ENCODE measurements at places on chromosomes 4 and X. TPM values are rescaled to one million over a fixed set of nuclear protein-coding genes. Genes with fewer than 3 reads are reported as not detected.

Gene PPAT
- 3.6 TPM for polyA plus RNA-seq

Gene SMIM14
- 26.3 TPM for polyA plus RNA-seq

Gene DKK2
- polyA plus RNA-seq: 0.19 TPM

Gene ENAM
- polyA plus RNA-seq: 3.9 TPM

Gene ZAR1
- polyA plus RNA-seq: not detected

Gene RBM47
- polyA plus RNA-seq: 61.5 TPM

Gene MFAP3L
- 18.4 TPM for polyA plus RNA-seq

Gene TRMT10A
- 5.7 TPM for polyA plus RNA-seq

Gene PLXNB3
- polyA plus RNA-seq: 2.2 TPM

Gene JCHAIN
- 5.1 TPM for polyA plus RNA-seq

Gene NOX1
- polyA plus RNA-seq: not detected

DNA sequence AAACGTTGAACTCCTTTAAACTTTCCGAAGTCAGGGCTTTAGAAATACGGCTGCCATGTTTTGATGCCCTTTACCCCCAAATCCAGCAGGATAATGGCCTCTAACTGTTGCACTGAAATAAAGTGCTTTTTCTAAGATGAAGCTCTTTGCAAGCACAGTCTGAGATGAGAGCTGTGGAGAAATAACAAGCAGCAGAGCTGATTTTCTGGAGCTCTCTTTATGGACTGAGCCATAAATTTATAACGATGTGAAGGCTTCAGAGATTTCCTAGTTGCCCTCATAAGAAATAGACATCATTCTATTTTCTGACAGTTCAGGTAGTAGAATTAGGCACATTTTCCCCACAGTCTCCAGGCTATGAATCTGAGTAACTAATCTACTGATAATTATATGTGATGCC lies 567.3 kb downstream of the PDHA2 start:
- H3K4me1 ChIP-seq: peaks cover 4% of the 10 kb centered on the region
- DNase-seq: no peak
- H3K36me3 ChIP-seq: no peaks in the 10 kb centered on the region
- H3K27ac ChIP-seq: no peak overlapping the region

DNA sequence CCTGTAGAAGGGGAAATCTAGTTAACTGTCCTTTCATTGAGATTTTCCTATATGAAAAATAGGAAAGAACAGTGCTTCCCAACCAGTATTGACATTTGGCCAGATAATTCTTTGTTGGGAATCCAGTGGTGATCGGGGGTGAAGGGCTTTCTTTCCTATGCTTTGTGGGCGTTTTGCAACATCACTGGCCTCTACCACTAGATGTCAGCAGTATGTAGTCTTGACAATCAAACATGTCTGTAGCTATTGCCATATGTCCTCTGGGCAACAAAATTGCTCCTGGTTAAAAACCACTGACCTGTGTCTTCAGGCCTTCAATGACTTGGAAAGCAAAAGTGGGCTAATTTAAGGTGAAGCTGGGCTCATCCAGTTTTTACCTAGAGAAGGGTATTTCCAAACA lies 658.5 kb downstream of the DACH2 start:
- no peaks in the 10 kb centered on the region for H3K36me3 ChIP-seq
- no peak overlapping the region for H3K4me3 ChIP-seq
- no peaks in the 10 kb centered on the region for H3K27me3 ChIP-seq
- DNase-seq: no peak
- no peak overlapping the region for H3K27ac ChIP-seq
- no peaks in the 10 kb centered on the region for H3K4me1 ChIP-seq

GRCh38 chrX:124373348-124373747 lies 27.0 kb downstream of the SH2D1A start:
- H3K27ac ChIP-seq: no peak overlapping the region
- H3K4me3 ChIP-seq: no peak overlapping the region
- no peak for DNase-seq
- H3K36me3 ChIP-seq: no peaks in the 10 kb centered on the region
- no peaks in the 10 kb centered on the region for H3K27me3 ChIP-seq
- H3K4me1 ChIP-seq: no peaks in the 10 kb centered on the region

DNA sequence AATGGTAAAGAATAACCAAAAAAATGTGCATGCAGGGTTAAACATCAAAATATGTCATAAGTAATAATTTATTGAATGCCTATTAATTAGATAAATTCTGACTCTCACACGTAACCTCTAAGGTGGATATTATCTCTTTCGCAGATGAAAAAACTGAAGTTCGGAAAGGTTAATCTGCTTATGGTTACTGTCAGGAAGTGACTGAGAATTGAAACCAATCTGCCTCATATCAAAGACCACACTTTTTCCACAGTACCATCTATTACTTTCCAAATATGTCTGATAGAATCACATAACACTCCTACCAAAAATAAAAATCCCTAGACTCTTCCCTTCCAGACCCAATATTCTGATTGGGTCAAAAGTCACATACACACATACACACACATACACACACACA lies 6.2 kb downstream of the CHIC2 start:
- no peak overlapping the region for H3K4me3 ChIP-seq
- no peak for DNase-seq
- no peaks in the 10 kb centered on the region for H3K27me3 ChIP-seq
- H3K36me3 ChIP-seq: no peaks in the 10 kb centered on the region
- no peak overlapping the region for H3K27ac ChIP-seq

DNA sequence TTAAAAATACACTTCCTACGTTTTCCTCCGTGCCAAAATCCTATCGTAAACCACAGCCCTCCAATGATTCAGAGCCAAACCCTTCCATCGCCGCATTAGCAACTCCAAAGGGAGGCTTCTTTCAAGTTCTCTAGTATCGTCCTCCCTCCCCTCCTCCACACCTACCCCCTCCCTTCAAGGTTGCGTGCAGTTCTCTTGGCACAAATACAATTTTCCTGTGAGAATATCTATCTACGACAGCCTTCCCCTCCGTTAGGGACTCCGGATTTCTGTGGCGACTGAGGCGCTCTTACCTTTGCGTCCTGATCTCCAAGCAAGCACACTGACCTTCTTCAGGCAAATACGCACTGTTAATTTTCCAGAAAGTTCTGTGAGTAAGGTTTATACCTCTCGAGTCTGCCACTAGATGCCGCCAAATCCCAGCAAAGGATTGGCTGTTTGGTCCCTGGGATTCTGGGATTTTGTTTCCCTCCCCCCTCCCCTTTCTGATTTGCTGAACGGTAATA lies 1.2 kb upstream of the MORF4L2 start:
- H3K27ac ChIP-seq: peak overlapping the region; percentile 99
- DNase-seq: peak; percentile 82
- H3K27me3 ChIP-seq: no peaks in the 10 kb centered on the region
- H3K4me3 ChIP-seq: peak overlapping the region; percentile 93

- H3K27me3 ChIP-seq: no peaks in the 10 kb centered on the region
- no peak overlapping the region for H3K4me3 ChIP-seq
- H3K36me3 ChIP-seq: peaks cover 6% of the 10 kb centered on the region
- no peak overlapping the region for H3K27ac ChIP-seq
- DNase-seq: no peak
- no peaks in the 10 kb centered on the region for H3K4me1 ChIP-seq
These were observed 19.6 kb downstream of the UVSSA start for GRCh38 chr4:1366371-1367229.

DNA sequence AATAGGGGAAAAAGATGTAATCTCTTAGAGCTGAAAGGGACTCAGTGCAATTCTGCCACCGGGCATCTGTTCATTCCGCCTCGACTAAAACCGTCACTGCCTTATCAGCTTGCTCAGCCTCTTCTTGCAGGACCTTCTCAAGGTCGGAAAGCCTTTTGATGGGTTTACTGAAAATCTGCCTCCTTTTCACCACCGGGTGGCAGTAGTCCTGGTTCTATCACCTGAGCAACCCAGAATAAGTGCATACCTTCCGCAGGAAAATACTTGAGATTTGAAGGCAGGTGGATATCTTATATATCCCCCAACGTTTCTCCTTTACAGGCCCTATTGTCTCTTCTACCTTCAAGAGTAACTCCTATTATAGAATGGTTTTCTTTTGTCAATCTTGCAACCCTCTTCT lies 103.4 kb upstream of the PAK3 start:
- no peaks in the 10 kb centered on the region for H3K27me3 ChIP-seq
- H3K36me3 ChIP-seq: no peaks in the 10 kb centered on the region
- H3K4me1 ChIP-seq: no peaks in the 10 kb centered on the region

- H3K27me3 ChIP-seq: no peaks in the 10 kb centered on the region
- peaks cover 10% of the 10 kb centered on the region for H3K36me3 ChIP-seq
- no peaks in the 10 kb centered on the region for H3K4me1 ChIP-seq
- H3K4me3 ChIP-seq: no peak overlapping the region
These were observed 48.3 kb upstream of the CD99 start for GRCh38 chrX:2642791-2643190.

DNA sequence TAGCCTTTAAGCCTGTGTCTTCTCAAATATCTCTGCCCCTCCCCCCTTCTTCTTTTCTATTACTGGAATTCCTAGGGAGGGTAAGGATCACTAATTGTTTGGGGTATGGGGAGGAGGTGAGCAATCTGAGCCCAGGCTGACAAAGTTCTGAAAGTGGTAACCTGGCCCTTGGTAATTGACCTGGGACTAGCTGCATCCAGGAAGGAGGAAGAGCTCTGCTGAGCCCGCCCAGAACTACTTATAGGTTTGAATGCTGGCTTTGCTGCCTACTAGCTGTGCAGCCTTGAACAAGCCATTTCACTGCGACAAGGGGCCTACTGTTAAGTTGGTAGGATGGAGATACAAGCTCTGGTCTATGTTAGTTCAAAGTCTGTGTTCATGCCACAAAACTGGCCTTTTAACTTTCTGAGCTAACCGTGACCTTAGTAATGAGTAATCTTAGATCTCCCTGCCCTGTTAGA lies 37.8 kb downstream of the DGKK start:
- no peak overlapping the region for H3K27ac ChIP-seq
- no peaks in the 10 kb centered on the region for H3K36me3 ChIP-seq

DNA sequence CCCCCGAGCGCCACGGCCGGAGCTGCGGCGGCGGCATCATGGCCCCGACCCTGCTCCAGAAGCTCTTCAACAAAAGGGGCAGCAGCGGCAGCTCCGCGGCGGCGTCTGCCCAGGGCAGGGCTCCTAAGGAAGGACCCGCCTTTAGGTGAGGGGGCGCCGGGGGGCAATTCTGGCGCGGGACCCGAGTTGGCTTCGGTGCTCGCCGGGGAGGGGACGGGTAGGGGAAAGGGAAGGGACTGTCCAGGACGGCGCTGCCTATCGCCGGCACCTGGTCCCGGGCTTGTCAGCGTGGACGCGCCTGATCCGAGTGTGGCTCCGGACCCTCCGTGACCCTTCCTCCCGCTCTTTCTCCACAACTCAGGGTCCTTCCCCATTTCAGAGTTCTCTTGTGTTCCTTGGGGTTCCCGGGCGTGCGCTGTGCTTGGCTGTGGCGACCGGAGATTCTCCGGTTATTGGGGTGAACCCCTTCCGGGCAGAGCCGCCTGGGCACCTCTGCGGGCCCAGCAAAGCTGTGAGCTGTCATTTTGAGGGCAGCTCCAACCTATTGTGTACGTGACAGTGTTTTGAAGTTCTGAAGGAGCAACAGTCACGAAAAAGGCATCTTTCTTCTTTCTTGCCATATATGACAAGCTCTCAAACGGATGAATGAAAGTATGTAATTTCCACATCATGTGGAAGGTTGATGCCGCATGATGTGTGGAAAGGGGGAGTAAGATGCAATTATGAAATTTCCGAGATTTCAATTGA lies 522 bp downstream of the FNIP2 start:
- peak overlapping the region; percentile 51 for H3K27ac ChIP-seq
- H3K4me3 ChIP-seq: peak overlapping the region; percentile 81
- no peaks in the 10 kb centered on the region for H3K4me1 ChIP-seq
- DNase-seq: peak; percentile 83

DNA sequence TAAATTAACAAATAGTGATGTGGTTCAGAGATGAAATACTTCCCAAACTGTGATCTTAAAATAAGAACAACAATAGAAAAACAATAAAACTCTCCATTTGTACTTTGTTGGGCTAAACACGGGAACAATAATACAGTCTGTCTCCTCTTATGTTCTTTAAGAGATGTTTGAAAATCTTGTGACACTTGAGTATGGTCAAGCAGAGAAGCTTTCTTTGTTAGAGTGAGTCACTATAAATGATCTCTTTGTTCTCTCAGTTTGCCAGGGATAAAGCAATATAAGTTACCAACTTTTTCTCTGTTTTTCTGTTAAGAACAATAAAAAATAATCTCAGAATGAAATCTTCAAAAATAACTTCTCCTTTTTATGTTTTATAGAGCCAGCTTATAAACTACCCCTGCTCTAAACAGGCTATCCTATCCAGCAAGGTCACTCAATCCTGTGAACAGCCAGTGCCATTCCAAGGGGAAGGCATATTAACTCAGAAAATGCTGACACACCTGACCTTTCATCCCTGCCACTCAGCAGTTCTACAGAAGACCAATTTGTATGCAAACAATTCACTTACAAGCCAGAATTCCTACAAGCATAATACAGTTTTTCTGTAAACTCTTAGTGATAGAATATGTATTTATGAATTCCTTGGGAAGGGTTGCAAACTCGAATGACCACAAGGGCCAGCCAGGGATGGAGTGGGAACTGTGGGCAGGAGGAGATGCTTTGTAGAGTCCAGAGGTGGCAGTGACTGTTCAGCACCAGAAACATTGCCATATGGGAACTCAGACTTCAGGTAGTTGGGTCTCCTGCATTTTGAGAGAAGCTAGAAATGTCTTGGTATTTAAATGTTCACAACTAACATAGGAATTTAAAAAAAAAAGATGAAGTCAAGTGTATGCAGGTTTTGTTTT lies 52.2 kb downstream of the AFM start:
- H3K36me3 ChIP-seq: peaks cover 3% of the 10 kb centered on the region
- no peaks in the 10 kb centered on the region for H3K4me1 ChIP-seq
- DNase-seq: peak; percentile 26
- H3K27me3 ChIP-seq: no peaks in the 10 kb centered on the region
- H3K4me3 ChIP-seq: no peak overlapping the region

GRCh38 chr4:152266831-152267480 lies 268.9 kb downstream of the FBXW7 start:
- no peak overlapping the region for H3K27ac ChIP-seq
- no peaks in the 10 kb centered on the region for H3K36me3 ChIP-seq
- no peak overlapping the region for H3K4me3 ChIP-seq
- no peaks in the 10 kb centered on the region for H3K4me1 ChIP-seq
- H3K27me3 ChIP-seq: no peaks in the 10 kb centered on the region

DNA sequence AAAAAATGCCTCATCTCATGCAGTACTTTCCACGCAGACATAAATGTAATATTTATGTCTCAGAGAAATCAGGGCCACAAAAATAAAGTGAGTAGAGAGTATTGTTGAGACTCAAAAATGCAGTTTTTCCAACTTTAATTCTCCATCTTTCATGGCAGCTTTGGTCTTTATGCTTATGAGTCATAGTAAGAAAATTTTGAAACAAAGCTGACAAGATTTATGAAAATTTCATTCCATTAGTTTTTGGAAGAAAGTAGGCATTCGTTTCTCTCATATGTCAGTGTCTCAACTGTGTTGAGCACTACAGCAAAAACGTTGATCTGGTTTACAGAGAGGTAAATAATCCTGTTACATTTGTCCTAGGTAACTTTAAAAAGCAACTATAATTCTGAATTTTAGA lies 656.8 kb downstream of the IQCM start:
- H3K4me3 ChIP-seq: no peak overlapping the region
- no peaks in the 10 kb centered on the region for H3K4me1 ChIP-seq
- H3K36me3 ChIP-seq: no peaks in the 10 kb centered on the region
- no peaks in the 10 kb centered on the region for H3K27me3 ChIP-seq
- no peak overlapping the region for H3K27ac ChIP-seq

Measured in kidney (tissue), 22 donors.